ENCODE measurements at places on chromosomes 7 and 10.

GRCh38 chr10:98425511-98426352 lies 10.8 kb upstream of the PYROXD2 start:
- DNase-seq, result peak; percentile 16

- no peak for DNase-seq
These were observed 22.3 kb downstream of the CALML5 start for GRCh38 chr10:5476918-5477525.

GRCh38 chr10:43305876-43306275 lies 39.0 kb upstream of the RASGEF1A start:
- DNase-seq, result no peak

DNA sequence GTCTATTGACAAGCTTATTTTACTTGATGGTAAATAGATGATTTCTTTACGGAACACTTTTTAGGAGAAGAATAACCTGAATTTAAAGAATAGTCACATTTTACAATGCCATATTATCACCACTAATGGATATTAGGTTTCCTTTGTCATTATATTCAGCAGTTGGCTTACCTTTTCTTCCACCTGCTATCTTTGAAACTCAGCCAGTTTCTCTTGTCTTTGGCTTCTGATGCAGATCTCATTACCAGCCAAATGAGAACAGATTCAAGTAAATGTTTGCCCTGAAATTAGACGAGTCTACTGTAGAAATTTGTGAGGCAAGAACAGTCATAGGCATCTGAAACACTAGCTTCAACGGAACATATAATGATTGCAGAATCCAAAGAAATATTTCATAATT lies 85.5 kb upstream of the OIT3 start:
- no peak for DNase-seq

GRCh38 chr7:960269-960871 lies 5.9 kb upstream of the ADAP1 start:
- no peak for DNase-seq

DNA sequence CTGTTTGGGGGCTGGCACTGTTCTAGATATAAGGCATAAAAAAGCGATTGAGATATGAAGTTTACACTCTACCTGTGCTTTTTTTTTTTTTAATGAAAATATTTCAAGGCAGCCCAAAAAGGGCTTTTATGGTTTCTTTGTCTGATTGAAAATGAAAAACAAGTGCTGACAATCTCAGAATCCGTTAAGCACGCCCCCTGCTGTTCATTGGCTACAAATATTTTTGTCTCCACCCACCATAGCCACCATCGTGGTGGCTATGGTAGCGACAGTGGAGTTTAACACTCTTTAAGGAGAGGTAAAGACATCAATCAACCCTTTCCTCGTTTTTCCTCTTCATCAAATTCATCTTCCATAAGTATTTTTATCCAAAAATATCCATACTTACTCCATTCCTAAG lies 94.2 kb downstream of the CD36 start:
- no peak for DNase-seq

DNA sequence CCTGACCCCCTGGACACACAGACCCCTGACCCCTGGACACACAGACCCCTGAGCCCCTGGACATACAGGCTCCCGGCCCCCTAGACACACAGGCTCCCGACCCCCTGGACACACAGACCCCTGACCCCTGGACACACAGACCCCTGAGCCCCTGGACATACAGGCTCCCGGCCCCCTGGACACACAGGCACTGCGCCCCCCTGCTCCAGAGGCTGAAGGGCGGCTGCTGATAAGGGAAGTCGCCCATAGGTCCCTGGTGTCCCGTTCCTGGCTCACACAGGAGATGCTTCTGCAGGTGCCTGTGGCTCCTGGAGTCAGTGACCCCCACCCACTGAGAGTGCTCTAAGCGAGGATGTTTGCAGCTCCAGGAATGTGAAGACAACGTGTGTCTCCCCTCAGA lies 3.7 kb upstream of the AP5Z1 start:
- no peak for DNase-seq

GRCh38 chr10:13659887-13660550 lies 73.3 kb downstream of the PRPF18 start:
- peak; percentile 64 for DNase-seq

DNA sequence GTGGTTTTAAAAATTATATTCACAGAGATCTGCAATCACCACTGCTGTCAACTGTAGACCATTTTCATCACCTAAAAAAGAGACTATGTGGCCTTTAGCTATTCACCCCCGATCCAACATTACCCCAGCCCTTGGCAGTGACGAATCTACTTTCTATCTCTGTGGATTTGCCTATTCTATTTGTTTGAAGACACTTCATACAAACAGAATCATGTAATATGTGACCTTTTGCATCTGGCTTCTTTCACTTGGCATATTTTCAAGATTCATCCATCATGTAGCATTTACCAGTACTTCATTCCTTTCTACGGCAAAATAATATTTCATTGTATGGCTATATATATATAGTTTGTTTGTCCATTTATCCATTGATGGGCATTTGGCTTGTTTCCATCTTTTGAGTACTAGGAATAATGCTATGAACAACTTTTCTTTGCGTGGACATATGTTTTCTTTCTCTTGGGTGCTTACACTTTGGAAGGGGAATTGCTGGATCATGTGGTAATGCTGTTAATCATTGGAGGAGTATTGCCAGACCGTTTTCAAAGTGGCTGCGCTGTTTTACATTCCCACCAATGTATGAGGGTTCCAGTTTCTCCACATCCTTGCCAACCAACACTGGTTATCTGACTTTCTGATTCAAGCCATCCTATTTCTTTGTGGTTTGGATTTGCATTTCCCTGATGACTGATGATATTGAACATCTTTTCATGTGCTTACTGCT lies 22.3 kb downstream of the ADAMTS14 start:
- no peak for DNase-seq

GRCh38 chr10:30463944-30464451 lies 30.0 kb downstream of the MAP3K8 start:
- no peak for DNase-seq

GRCh38 chr7:28685242-28685643 lies 272.9 kb downstream of the TRIL start:
- DNase-seq, result peak; percentile 76

- DNase-seq, result no peak
These were observed 5.0 kb downstream of the TPK1 start for GRCh38 chr7:144830811-144831210.

DNA sequence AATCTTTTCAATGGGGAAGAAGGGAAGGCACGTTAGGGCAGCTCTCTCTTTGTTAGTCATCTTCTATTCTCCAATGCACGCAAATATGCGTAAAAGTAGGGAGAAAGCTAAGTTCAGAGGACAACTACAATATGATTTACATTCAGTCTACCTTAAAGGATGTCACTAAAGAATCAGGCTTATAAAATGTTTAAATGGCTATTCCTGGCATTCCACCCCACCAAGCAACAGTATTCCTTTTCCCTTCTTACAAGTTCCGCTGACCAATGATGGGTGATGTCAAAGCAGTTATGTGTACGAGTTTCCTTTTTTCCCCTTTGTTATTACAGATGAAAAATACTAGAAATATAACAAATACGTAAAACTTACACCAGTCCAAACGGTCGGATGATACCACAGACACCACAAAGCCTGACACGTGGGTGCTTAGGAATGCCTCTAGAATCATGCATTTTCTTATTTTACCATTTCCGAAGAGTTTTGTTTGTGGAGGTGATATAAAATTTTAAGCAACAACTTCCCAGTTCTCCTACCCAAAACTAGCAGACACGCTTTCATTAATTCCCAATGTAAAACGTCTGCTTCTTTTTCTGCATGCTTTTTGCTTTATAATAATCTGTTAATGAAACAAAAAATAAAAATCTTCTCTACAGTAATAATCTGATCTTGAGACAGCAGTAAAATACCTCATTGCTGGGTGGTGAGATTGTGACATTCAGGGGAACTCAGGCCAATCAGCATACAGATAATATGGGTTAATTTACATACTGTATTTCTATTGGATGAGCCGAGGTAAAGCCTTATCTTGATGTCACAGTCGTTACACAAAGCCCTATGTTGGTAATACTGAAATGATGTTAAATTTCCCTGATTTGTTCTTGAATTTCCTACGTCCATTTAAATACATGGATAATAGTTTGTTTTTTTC lies 708 bp upstream of the GPR85 start:
- peak; percentile 86 for DNase-seq

DNA sequence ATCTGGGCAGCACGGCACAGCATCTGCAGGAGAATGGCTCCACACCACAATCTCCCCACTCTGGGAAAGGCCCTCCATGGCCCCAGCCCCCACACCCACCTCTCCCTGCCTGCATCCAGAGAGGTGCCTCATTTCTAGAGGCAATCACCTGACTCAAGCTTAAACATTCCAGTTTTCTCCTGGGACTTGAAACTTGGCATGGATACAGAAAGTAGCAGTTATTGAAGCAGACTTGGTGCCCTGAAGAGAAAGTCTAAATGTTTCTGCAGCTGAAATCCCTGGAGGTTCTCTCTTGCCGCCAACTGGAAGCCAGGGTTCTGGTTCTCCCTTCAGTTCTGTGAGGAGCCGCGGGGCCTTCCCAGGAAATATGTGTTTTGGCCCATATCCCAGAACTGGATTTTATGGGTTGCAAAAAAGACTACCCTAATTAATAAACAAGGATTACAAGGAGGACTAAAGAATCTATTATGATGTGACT lies 122.8 kb downstream of the SKIDA1 start:
- no peak for DNase-seq

GRCh38 chr7:23468526-23469149 lies 1.7 kb downstream of the IGF2BP3 start:
- no peak for DNase-seq

- no peak for DNase-seq
These were observed 24.7 kb upstream of the MACC1 start for GRCh38 chr7:20241911-20242261.

DNA sequence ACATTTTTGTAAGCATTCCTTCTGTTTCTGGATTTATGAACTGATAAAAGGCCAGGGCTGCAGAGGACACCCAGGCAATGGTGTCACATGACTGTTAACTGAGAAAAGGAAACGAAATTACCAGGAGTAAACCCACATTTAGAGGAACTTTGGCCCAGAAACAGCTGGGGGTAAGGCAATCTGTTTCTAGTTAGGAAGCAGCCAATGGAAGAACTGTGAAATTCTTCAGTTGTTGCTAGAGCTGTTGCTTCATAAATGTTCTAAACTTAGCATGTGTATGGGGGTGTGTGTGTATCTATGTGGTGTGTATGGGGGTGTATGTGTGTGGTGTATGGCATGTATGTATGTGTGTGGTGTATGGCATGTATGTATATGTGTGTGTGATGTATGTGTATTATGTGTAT lies 11.8 kb upstream of the PDCD4 start:
- peak; percentile 81 for DNase-seq

DNA sequence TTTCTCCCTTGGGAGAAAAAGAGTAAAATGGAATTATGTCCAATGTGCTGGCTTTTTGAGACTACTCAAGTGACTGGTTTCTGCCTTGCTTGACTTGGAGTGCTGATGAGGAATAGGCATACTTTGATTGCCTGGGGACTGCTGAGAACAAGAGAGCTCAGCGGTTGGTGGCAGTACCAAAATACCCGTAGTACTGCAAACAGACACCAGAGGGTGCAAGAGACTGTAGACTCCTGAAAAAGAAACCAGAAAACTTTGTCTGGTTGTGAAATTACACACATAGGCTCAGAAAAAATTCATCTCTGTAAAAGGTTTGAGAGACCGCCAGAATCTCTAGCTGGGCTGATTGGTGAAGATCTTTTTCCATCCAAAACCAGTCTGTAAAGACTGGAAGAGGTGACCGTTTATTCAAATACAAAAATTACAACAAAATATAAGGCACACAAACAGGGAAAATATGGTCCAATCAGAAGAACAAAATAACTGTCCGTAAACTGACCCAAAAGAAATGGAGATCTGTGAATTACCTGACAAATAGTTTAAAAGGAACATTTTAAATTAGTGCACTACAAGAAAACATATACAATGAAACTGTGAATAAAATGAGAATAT lies 18.5 kb downstream of the BICC1 start:
- peak; percentile 52 for DNase-seq

- DNase-seq, result no peak
These were observed 43.8 kb upstream of the PAPSS2 start for GRCh38 chr10:87615856-87616255.

All from pons (tissue), 1 donor.